ENCODE measurements at places on chromosomes 2 and 18.

- DNase-seq: no peak
Observed at GRCh38 chr2:215929602-215930335, 83.6 kb downstream of the MREG start.

GRCh38 chr2:187917535-187917934, 363.3 kb upstream of the TFPI start:
- DNase-seq: no peak

- no peak for DNase-seq
Observed at GRCh38 chr2:1487758-1488157, 74.5 kb downstream of the TPO start.

- no peak for DNase-seq
Observed at GRCh38 chr18:11785444-11786055, 65.7 kb upstream of the CHMP1B start.

DNA sequence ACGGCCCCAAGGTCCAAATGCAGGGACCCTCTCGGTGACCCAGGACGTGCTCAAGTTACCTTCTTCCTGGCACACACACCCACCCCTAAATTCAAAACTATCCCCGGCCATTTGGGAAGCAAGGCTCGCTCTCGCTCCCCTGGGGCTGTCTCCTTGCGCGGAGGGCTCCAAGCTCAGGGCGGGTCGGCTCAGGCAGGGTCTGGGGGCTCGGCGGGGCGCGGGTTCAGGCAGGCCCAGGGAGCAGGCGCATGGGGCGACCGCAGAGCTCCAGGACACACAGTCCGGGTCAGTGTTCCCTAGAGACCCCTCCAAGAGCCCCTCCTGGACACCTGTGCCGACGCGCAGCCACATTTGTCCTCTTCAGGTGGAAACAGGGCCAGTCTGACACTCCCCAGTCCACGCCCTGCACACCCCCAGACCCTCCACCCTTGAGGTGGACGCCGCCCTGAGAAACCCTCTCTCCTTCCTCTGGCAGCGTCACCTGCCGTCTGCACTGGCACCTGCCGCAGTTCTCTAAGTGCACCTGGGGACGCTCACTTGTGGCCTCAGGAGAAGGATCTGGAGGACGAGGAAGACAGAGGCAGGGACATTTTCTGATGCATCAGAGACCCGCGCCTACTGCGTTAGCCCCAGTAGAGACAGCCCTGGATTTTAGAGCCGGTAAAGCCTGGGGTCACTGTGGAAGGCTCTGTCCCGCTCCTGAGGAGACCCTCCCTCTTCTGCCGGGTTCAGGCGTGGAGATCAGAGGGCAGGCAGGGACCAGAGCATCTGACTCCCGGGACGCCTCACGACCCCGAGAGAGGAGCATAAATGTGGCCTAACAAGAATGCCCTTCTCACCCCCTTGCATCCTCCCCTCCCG, 138.8 kb downstream of the TWIST2 start:
- DNase-seq: no peak

- DNase-seq: no peak
Observed at GRCh38 chr18:2970772-2971659, 41.9 kb downstream of the LPIN2 start.

DNA sequence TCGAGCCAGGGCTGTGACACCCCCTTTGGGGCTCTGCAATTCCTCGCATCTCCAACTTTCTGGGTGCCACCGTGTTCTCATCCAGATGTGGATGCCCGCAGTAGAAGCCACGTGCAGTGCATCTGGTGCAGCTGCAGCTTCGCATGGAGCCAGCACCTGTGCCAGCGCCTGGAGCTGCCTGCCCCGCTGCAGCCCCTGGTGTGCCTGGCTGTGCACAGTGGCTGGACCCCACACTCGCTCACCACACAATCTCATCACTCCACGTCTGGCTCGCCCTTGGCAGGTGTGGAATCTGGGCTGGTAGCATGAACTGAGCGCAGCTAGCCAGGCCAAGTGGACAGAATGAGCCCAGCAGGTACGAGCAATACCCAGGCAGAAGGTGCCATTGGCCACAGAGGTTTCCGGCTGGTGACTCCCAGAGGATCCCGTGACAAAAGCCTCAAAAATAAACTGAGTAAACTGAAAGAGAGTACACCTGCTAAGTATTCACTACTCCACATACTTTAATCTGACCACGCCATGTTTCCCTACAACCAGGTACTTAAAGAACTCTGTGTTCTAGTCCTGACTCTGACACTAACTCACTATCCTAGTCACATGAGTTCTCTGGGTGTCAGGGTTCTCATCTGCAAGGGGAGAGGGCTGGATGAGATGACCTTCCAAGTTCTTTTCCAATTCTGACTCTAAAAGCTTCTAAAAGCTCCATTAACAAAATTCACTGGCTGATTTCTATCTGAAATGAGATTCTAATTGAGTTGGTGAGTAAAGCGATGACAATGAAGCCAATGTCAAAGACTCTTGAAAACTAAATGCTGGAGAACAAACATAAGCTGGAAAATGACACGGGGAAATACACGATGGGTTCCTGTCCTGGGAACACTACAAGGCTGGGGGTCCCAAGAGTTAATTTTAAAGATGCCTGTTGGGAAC, 37.1 kb downstream of the RNF152 start:
- DNase-seq: no peak

- peak; percentile 18 for DNase-seq
Observed at GRCh38 chr2:209578394-209579001, 154.7 kb downstream of the MAP2 start.

GRCh38 chr2:6876309-6876708, 1.3 kb upstream of the RSAD2 start:
- DNase-seq: no peak

DNA sequence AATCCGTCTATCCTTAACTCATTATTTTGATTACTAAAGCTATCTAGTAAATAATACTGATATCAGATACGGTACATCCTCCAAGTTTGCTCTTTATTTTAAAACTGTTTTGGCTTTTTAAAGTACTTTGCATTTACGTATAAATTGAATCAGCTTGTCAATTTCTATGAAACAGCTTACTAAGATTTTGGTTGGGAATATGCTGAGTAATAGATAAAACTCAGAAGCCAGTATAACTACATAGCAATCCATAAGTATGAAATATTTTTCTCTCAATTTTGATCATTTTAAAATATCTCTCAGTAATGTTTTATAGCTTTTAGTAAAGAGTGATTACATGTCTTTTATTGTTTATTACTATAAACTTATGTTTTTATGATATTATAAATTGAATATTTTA, 116.2 kb upstream of the SOX11 start:
- DNase-seq: no peak

- no peak for DNase-seq
Observed at GRCh38 chr2:139885921-139886498, 1105.8 kb upstream of the NXPH2 start.

DNA sequence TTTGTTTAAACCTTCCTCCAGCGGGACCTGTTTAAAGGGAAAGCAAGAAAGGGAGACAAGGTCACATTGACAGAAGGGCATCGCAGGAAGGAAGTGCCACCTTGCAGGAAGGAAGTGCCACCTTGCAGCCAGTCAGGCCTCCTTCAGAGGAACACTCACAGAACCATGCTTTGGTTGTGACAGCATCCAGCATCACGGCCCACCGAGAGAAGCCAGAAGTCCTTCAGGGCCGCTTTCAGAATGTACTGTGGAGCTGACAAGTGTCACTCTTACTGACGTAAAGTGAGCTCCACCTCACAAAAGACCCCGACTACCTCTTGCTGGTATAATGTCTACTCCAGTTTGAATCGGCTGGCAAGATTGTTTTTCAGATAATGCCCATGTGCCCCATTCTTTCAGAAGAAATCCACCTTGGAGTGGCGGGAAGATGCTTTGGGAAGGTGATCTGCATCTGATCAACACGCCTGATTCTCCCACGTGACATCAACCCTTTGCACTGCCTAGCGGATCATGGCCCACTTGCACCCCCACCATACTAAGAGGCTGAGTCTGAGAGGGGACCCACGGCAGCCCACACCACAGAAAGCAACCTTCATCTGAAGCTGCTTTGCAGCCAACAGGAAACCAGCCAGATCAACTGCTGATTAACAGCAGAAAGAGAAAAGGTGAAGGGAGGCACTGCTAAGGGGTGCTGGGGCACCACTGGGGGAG, 99.8 kb downstream of the UXS1 start:
- no peak for DNase-seq

GRCh38 chr2:127115471-127116199, 8.7 kb upstream of the BIN1 start:
- DNase-seq: no peak

GRCh38 chr2:84077496-84077895, 381.6 kb downstream of the SUCLG1 start:
- DNase-seq: peak; percentile 20

DNA sequence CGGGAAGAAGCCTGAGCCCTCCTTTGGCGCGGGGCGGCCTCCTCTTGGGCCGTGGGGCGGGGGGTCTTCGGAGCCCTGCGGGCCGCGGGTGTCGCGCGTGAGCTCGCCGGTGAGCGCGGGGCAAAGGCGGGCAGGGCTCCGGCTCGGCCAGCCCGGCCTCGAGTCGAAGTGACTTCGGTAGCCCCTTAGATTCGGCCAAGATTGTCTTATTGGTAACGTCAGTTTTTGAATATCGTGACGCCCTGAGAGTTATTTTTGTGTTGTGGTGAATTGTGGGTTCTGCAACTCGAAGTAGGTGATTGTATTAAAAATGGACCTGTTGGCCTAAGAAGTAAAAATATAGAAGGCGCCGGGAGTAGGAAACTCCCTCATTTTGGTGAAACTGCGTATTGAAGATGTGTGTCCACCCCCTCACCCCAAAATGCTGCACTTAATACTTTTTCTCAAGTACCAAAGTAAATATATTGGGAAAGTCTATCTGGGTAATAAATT, 669 bp downstream of the MARCHF7 start:
- DNase-seq: no peak

DNA sequence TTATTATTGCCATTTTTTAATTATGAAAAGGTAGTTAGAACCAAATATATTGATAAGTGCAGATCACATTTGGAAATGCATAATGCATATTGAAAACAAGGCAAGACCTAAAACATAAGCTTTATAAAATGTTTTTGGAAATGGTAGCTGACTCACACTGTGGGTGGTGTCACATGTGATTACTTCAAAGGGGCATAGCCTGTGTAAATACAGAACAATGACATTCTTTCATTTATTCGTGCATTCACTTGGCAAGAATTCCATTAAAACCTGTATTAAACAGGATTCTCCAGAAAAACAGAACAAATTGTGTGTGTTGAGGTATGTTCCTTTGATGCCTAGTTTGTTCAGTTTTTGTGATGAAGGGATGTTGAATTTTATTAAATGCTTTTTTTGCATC, 427.3 kb upstream of the ST6GAL2 start:
- DNase-seq: no peak

- no peak for DNase-seq
Observed at GRCh38 chr2:179355881-179356280, 91.2 kb upstream of the SESTD1 start.
